ENCODE measurements at places on chromosomes 12 and 14.

DNA sequence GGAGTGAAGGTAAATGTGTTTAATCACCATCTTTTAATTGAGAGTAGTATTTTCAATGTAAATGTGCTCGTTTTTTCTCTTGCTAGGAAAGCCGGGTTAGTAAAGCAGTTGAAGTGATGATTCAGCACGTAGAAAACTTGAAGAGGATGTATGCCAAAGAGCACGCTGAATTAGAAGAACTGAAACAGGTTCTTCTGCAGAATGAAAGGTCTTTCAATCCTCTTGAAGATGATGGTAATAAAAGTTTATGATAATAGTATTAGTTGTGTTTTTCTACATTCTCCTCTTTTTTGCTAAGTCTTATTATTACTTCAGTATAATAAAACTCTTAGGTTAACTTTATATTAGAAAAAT is 93.9 kb downstream of the DNAI7 start:
- no peak for DNase-seq

GRCh38 chr14:54209511-54210250 is 187.1 kb upstream of the CDKN3 start:
- no peak for DNase-seq

DNA sequence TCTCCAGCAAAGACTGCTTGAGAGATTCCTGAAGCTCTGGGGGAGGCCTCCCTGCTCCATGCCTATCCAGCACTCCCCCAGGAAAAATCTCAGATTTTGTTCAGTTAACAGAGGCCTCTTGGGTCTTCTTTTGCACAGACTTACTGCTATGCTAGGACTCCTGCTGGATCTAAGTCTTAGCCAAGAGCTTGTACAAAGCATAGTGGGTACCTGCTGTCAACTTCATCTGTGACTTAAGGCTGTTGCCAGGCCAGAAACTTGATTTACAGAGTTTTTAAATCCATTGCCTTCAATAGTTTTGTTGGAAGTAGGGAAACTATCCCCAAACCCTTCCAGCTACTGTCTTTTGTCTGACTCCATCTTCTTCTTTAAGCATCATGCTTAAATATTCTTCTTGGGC is 140.5 kb downstream of the SMOC1 start:
- no peak for DNase-seq

DNA sequence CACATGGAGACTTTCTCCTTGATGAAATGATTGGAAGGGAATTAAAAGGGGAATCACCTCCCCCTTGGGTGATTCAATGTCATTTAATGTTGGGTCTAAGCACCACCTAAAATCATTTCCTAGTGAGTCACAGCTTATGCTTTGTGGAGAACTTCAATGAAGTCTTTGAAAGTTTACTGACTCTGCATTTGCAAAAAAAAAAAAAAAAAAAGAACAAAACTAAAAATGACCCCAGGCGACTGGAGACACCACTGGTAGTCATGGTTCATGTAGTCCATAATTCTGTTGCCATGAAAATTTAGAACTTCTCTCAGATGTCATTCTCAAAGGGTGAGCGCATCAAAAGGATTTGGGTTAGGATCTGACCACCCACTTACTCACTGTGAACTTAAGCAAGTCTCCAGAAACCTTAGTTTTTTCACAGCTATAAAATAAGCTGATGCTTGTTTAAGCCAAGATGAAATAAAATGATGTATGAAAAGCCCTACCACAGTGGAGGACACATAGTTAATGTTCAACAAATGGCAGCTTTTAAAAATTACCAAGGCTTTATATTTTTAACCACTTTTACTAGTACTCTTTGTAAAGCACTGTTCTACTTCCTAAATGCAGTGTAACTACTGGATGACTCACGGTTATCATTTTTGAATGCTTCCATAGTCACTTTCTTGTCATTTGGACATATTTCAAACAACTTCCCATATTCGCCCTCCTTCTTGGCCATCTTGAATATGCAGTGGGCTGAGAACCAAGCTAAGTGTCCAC is 18.1 kb upstream of the KSR2 start:
- peak; percentile 66 for DNase-seq

DNA sequence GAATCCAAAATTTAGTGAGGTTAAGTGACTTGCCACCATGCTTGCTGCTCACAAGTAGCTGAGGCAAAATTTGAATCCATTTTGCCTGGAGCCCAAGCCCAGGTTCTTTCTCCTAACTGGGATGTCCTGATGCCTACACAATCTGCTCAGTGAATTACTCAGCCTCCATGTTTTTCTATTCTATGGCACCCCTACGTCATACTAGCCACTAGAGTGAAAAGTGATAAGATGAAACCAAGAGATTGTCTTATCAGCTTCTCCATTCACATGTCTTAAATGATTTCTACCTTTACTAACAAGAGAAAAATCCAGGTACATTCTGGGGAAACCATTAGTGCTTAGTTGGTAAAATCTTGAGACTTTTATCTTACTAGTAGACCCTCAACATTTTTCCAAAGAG is 720.1 kb downstream of the DIO2 start:
- DNase-seq, result no peak

DNA sequence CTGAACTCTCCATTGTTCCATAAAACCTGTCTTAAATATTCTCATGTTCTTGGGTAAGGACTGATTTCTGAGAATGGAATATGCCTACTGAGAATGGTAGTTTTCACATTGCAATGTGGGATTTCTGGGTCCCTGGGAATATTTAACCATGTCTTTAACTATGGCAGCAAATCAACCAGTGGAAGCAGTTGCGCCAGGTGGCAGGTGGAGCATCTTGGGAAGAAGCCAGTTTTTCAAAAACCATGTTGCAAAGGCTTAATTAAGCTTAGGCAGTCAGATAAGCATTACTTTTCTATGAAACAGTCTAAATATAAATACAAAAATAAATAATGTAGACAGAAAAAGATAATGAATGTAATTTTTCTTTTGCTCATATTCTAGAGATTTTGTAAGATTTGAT is 448.1 kb downstream of the ADAMTS20 start:
- DNase-seq, result no peak

DNA sequence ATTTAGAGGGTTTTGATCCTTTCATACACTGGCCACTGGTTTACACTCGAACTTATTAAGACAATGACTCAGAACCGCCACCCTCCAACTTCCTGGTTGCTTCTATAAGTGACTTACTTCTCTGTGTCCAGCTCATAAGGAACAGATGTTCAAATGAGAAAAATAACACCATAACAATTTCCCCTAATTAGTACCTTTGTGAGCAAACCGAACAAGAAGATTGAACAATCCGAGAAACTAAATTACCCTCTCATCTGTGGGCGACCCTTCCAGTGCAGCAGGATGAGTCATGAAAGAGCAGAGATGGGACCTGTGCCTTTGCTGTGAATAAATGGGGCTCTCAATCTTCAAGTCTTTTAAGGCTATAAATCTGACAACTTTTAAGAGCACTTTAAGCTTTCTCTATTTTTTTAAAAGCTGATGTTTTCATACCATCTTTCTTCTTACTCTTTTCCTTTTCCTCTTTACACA is 146.8 kb upstream of the RASSF8 start:
- DNase-seq, result peak; percentile 49

GRCh38 chr14:53019406-53019805 is 68.6 kb upstream of the FERMT2 start:
- no peak for DNase-seq

DNA sequence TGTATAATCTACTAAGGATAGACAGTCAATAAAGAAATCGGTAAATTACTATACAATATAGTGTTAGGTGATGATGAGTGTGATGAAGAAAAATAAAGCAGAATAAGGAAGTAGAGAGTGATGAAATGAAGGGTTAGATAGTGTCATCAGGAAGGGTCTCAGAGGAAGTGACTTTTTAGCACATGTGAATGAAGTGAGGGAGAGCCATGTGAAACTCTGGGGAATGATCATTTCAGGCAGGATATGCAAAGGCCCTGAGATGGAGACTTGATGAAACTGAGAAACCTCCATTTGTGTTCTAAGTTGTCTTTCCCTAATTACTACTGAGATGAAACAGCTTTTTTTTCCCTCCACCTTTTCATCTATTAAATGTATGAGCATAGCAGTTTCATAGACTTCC is 19.4 kb upstream of the GNPTAB start:
- DNase-seq, result no peak

- no peak for DNase-seq
Measured at GRCh38 chr12:66941150-66941549, 262.3 kb upstream of the GRIP1 start.

DNA sequence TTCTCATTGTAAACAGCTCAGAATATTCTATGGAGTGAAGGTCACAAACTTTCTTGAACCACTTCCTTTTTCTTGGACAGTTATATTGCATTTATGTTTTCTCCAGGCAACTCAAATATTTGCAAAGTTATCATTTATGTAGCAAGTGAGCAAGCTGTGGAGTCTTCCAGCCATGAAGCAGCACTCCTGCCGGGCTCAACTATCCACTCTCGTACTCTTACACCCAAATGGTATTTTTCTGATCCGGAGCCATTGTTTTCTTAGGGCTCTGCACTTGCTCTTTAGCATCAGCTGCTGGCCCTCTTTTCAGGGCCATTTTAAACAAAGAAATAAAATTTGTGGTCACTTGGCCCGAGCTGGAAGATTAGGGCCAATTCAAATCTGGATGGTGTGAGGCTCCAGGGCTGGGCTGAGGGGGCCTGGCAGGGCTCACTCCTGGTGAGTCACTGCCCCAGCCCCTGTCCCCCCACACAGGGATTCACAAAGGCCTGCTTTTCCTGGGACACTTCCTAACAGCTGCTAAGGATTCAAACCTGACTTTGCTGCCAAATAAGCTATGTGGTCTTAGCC is 19.7 kb downstream of the SYNE3 start:
- no peak for DNase-seq

- no peak for DNase-seq
Measured at GRCh38 chr14:33566082-33566481, 384.8 kb downstream of the EGLN3 start.

GRCh38 chr14:52949249-52949648 is 1.6 kb downstream of the FERMT2 start:
- no peak for DNase-seq

DNA sequence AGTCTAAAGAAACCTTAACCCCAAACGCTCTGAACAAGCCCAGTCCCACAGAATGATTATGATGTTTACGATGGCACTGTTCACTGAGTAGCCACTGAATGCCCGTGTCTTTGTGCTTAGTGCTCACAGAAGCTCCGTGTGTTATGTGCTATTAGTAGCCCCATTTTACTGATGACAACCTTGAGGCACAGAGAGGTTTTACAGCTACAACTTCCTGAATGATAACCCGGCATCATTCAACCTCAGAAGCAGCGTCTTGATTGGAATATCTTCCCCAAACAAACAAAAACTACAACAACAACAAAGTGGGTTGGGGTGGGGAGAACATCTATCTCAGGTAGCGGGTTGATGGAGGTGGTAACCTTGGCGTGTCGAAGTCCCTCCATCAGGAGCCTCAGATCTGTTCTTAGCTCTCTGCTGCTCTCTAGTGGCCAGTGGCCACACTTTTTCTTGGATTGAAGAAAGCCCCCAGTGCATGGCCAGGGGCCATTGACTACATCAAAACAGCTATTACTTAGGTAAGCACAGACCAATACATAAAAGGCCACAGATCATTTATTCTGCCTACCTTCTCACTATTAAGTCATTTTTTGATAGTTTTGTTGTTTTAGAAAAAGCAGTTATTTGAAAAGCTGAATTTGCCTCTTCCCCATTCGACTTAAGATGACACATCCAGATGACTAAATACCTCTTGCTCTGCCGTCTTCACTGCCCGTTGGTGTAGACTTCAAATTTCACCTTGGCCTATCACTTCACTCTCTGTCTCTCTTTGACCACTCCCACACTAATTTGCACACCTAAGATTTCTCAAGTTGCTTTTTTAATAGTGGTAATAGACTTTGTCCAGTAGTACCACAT is 376.9 kb downstream of the GALC start:
- DNase-seq, result peak; percentile 1

GRCh38 chr14:54754116-54754622 is 148.5 kb downstream of the GCH1 start:
- DNase-seq, result no peak

GRCh38 chr14:77478796-77479195 is 19.8 kb downstream of the ISM2 start:
- no peak for DNase-seq

- no peak for DNase-seq
Measured at GRCh38 chr14:55927028-55927427, 191.2 kb upstream of the PELI2 start.

GRCh38 chr14:91464615-91465205 is 45.4 kb downstream of the PPP4R3A start:
- no peak for DNase-seq

- no peak for DNase-seq
Measured at GRCh38 chr14:69004731-69005431, 25.8 kb upstream of the ACTN1 start.

DNA sequence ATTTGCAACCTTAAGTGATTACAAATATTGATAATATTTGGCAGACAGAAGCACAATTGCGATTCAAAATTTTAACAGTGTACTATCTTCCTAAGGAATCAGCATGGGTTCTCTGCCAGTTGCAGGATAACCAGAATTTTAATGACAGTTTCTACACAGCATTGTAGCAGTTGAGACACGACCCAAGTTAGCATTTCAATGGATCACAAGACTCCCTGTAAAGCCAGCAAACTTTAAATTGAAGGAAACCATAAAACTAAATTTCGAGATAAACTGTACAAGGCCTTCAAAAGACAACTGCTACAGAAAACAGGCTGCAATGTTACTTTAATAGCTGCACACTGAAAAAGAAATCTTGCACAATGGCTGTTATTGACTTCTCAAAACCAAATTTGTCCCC is 154.9 kb downstream of the MED13L start:
- no peak for DNase-seq
